ENCODE measurements at places on chromosomes 13 and 19. TPM values are rescaled to one million over a fixed set of nuclear protein-coding genes. Genes with fewer than 3 reads are reported as not detected.

- DNase-seq, result no peak
These were observed 853.0 kb downstream of the SLITRK6 start for GRCh38 chr13:84946192-84946591.

- DNase-seq, result no peak
These were observed 258.9 kb downstream of the FOXO1 start for GRCh38 chr13:40407567-40407966.

DNA sequence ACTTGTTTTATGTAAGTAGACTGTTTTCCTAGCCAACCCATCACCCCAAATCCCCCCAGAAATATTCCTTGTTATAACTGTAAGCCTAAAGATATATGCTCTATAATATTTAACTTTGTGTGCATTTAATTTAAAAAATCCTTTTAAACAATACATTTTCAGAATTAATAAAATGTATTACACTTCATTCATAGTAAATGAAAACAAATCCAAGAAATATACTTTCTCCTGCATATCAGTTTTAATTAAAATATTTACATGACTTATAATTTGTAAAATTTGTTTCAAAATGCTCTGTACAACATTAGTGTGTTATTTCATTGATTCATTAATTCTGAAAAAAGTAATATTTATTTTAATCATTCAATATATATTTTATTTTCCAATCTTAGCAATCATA is 669.1 kb upstream of the PCDH20 start:
- no peak for DNase-seq

DNA sequence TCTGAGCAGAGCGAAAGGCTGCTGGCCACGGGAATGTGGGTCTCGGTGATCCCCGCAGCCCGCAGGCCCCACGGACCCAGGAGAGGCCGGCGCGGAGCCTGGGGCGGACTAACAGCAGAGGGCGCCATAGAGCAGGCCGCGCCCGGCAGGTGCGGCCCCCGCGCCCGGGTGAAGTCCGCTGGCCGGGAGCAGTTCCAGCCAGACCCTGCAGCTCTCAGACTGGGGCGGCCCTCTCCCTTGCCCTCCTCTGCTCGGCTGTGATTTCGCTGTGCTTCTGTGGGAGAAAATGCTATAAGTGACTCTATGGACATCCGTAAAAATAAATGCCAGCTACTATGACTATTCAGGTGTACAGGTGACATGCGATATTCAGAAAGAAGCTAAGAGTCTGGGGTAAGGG is 37.7 kb downstream of the GSX1 start:
- DNase-seq, result no peak

- DNase-seq, result no peak
These were observed at the start of gene CA11 for GRCh38 chr19:48646001-48646721. CA11 (minus strand) TSS chr19:48646187; CDS start chr19:48645632, 555 bp downstream.

GRCh38 chr19:13309864-13310263 is 159.7 kb downstream of the IER2 start:
- DNase-seq, result no peak

DNA sequence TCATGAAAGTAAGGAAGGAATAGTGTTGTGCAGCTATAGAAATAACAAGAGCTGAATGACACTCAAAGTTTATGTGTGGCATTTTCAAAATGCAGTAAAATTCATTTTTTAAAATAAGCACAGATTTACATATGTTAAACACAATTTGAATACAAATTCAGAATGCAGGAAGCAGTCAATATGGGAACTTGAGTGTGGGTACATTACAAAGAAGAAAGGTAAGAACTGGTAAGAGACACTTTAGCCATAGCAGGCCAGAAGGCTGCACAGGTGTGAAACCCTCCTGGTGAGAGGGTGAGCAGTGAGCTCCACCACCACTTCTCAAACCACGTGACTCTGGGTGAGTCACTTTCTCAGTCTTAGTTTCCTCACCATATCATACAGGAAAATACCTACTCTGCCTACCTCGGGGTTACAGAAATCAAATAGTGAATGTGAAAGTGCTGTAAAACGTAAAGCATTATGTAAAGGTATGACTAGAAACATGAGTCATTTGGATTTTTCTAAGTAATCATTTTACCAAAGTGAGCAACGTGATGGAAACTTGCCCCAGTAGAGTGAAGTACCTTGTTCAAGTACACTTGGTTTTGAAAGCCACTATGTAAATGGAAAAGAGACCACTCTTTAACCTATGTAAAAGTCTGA is 40.5 kb downstream of the USP12 start:
- peak; percentile 73 for DNase-seq

GRCh38 chr13:37889102-37889501 is 19.5 kb upstream of the TRPC4 start:
- no peak for DNase-seq

DNA sequence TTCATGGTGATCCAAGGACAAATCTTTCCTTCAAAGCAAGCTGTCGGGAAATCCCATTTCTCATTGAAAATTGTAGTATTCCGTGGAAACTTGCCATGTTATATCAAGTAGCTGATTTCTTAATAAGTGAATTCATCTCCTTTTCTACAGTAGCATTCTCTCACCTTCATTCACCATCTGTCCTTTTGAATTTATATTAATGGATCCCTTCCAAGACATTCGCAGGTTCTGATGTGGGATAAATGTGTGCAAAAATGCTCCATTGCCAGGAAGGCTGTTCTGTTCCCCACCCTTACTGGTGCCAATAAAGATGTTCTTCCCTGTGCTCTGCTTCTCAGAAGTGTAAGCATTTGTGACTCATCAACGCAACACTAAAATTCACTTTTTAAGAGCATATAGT is 36.2 kb downstream of the AMER2 start:
- DNase-seq, result no peak

- DNase-seq, result no peak
These were observed 3.9 kb upstream of the IL12RB1 start for GRCh38 chr19:18090545-18091216.

The CDC42EP5 gene
- 5.1 TPM for total RNA-seq

The RFPL4AL1 gene
- not detected for total RNA-seq

The PRSS57 gene
- total RNA-seq, result not detected

The MIER2 gene
- 21.3 TPM for total RNA-seq

The TNNI3 gene
- 0.40 TPM for total RNA-seq

The DLL3 gene
- 4.1 TPM for total RNA-seq

The PLVAP gene
- 1.2 TPM for total RNA-seq

The PCDH20 gene
- 1.5 TPM for total RNA-seq

The ZIK1 gene
- total RNA-seq, result 3.6 TPM

All from epithelial cell of proximal tubule (primary cell).